ENCODE measurements at places on chromosomes 3 and 15. TPM values are rescaled to one million over a fixed set of nuclear protein-coding genes. Genes with fewer than 3 reads are reported as not detected.

RNF123 gene
- polyA plus RNA-seq = 19.7 TPM

ICE2 gene
- 52.8 TPM for polyA plus RNA-seq

TRPM1 gene
- polyA plus RNA-seq = not detected

NDN gene
- not detected for polyA plus RNA-seq

UCN2 gene
- polyA plus RNA-seq = not detected

Measured in IgD-negative memory B cell (primary cell).